Activated naive CD4-positive, alpha-beta T cell treated with anti-CD3 and anti-CD28 coated beads, Interleukin-2, amount 10 ng/mL, durations not matched to agents 7 days and 5 days (primary cell): ENCODE measurements at places on chromosomes 16 and 17.

GRCh38 chr16:15899538-15900100, 11.2 kb upstream of the CEP20 start:
- peak; percentile 49 for DNase-seq
- H3K27ac ChIP-seq = peak overlapping the region; percentile 37
- no peak overlapping the region for H3K4me3 ChIP-seq
- no peaks in the 10 kb centered on the region for H3K36me3 ChIP-seq
- H3K4me1 ChIP-seq = peaks cover 25% of the 10 kb centered on the region
- peaks cover 7% of the 10 kb centered on the region for H3K27me3 ChIP-seq

DNA sequence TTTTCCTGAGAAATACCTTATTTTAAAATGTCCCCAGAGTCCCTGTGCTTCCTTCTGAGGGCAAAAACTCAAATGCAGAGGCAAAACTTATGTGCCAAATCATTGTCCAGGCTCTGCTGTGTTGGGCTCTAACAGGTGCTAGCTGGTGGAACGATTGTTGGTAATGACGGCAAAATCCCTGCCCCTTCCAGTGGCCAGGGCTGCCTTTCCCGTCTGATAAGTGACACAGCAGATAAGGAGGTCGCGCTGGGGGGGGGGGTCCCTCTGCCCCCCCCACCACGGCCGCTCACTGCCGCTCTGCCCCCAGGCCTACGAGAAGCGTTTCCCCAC, 29.1 kb downstream of the SEC14L5 start:
- H3K27me3 ChIP-seq = peaks cover 52% of the 10 kb centered on the region
- H3K36me3 ChIP-seq = no peaks in the 10 kb centered on the region
- H3K27ac ChIP-seq = no peak overlapping the region
- H3K4me3 ChIP-seq = no peak overlapping the region

DNA sequence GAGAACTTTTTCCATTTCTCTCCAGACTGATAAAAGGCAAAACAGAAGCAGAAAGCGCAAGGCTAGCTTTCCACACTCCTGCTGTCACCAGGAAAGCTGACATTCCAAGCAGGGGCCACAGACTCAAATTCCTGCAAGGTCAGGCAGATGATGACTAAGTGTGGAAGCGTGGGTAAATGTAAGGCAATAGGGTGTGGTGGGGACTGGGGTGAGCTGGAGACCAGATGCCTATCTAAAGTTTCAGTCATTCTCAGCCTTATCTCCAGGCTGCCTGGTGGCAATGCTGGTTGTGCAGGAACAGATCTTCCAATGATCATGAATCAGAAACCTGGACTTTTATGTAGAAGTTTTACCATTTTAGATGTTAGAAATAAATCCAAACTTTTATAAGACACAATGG, 224.1 kb downstream of the GSG1L start:
- DNase-seq = no peak
- no peak overlapping the region for H3K4me3 ChIP-seq
- H3K27me3 ChIP-seq = peaks cover 16% of the 10 kb centered on the region

GRCh38 chr17:37642681-37643080, 565 bp downstream of the DDX52 start:
- peaks cover 40% of the 10 kb centered on the region for H3K4me1 ChIP-seq
- DNase-seq = no peak
- peaks cover 26% of the 10 kb centered on the region for H3K36me3 ChIP-seq

DNA sequence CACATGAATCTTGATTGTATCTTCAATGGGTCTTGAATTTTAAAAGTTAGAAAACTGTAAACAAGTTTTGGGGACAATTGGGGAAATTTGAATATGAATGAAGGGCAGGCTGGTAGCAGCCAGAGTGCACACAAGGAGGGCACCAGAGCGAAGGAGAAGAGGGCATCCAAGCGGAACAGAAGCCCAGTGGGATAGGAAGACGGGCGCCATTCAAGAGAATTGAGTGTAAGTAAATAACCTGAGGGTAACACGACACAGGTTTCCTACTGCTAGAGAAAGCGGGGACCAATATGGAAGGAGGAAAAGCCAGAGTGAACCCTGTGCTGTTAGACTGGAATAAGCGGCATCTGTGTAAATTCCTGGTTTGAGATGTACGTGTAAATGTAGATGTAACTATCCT, 115.1 kb upstream of the CCL2 start:
- no peaks in the 10 kb centered on the region for H3K4me1 ChIP-seq
- no peak overlapping the region for H3K27ac ChIP-seq
- no peaks in the 10 kb centered on the region for H3K36me3 ChIP-seq

DNA sequence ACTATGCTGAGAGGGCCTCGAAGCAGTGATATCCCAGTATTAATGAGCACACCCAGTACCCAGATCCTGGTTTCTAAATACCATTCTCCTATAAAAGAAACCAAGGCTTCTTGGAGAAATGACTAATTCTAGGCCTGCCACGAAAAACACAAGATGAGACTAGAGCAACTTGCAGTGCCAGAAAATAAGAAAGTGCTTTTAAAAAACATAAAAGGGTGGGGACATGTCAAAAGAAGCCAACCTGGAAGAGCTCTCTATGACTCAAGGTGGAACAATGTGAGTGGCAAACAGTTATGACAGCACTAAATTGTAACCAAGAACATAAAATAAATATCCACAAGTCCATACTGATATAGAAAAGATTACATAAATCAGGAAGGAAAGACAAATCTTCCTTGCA, 153.2 kb upstream of the KCNJ18 start:
- H3K27ac ChIP-seq = no peak overlapping the region
- no peaks in the 10 kb centered on the region for H3K27me3 ChIP-seq
- peaks cover 30% of the 10 kb centered on the region for H3K36me3 ChIP-seq
- H3K4me3 ChIP-seq = no peak overlapping the region
- peaks cover 4% of the 10 kb centered on the region for H3K4me1 ChIP-seq

- no peak for DNase-seq
- no peak overlapping the region for H3K4me3 ChIP-seq
- H3K27me3 ChIP-seq = peaks cover 55% of the 10 kb centered on the region
- H3K4me1 ChIP-seq = no peaks in the 10 kb centered on the region
- H3K27ac ChIP-seq = no peak overlapping the region
- H3K36me3 ChIP-seq = no peaks in the 10 kb centered on the region
Measured at GRCh38 chr17:74408262-74408661, 23.6 kb upstream of the GPRC5C start.

DNA sequence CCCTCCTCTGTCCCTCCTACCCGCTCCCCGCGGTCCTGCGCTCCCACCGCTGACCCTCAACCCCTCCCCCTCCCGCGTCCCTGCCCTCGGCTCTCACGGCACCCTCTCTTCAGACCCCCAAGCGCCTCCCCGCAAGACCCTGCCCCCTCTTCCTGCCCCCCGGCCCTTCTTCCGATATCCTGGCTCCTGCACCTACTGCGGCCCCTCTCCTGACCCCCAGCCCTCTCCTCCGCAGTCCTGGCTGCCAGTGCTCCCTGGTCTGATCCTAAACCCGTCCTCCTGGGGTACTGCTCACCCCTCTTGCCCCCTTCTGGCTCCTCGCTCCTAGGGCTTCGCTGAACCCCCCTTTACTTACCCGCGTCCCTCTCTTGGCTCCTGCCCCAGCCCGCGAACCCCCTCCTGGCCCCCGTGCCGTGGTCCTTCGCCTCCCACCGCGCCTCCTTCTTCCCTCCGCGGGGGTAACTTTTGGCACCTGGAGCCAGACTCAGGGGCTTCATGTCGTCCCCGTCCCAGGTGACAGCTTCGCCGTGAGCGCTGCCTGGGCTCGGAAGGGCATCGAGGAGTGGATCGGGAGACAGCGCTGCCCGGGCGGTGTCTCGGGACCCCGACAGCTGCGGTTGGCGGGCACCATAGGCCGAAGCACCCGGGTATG, 839 bp downstream of the NKD1 start:
- peaks cover 14% of the 10 kb centered on the region for H3K4me1 ChIP-seq
- no peak overlapping the region for H3K27ac ChIP-seq
- H3K4me3 ChIP-seq = peak overlapping the region; percentile 62
- peaks cover 86% of the 10 kb centered on the region for H3K27me3 ChIP-seq

GRCh38 chr16:11556214-11556819, 30.4 kb downstream of the LITAF start:
- peaks cover 54% of the 10 kb centered on the region for H3K36me3 ChIP-seq
- DNase-seq = no peak
- H3K4me1 ChIP-seq = peaks cover 61% of the 10 kb centered on the region
- H3K27ac ChIP-seq = peak overlapping the region; percentile 79
- H3K27me3 ChIP-seq = no peaks in the 10 kb centered on the region

DNA sequence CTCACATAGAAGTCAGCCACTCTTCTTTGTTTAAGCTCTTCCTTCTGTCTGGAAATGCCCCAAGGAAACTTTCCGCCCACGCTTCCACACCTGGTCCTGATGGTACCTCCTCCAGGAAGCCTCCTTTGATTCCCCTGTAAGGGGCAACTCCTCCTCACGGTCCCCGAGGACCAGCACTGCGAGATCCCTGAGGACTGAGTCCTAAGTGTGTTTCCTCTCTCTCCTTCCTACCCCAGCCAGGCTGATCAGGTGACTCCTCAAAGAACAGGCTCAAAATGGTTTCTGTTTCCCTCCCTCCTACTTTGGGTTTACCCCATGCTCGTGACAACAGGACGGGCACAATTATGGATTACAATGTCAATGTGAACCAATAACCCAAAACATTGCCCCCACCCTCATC, 63.0 kb upstream of the MED9 start:
- no peak overlapping the region for H3K4me3 ChIP-seq
- no peak overlapping the region for H3K27ac ChIP-seq
- peaks cover 26% of the 10 kb centered on the region for H3K4me1 ChIP-seq
- no peaks in the 10 kb centered on the region for H3K36me3 ChIP-seq
- no peak for DNase-seq

DNA sequence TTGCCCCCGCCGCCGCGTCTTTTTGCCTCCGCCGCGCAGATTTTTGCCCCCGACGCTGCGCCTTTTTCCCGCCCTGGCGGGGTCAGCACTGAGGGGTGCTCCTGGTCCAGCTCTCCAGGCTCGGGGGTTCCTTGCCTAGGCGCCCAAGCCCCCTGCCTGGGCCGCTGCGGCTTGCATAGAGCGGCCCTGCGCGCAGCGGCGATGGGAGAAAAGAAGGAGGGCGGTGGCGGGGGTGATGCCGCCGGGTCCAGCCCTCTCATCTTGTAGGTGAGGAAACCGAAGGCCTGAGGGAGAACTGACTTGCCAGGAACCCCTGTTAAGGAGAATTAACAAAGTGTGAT, 330.8 kb upstream of the WSB1 start:
- no peaks in the 10 kb centered on the region for H3K4me1 ChIP-seq
- no peak overlapping the region for H3K27ac ChIP-seq
- no peak overlapping the region for H3K4me3 ChIP-seq
- peaks cover 14% of the 10 kb centered on the region for H3K27me3 ChIP-seq

- H3K4me3 ChIP-seq = peak within 1 kb of the TSS; percentile 71
- peak; percentile 30 for DNase-seq
- no peaks in the 10 kb centered on the region for H3K36me3 ChIP-seq
- H3K27me3 ChIP-seq = peaks cover 90% of the 10 kb centered on the region
- no peak within 1 kb of the TSS for H3K27ac ChIP-seq
Measured at GRCh38 chr17:39737760-39738567, at the start of gene GRB7. Gene GRB7, plus strand, starts transcription at chr17:39737938. Its CDS starts 4,364 bp downstream, at chr17:39742302.

- H3K27me3 ChIP-seq = peaks cover 36% of the 10 kb centered on the region
- no peak overlapping the region for H3K4me3 ChIP-seq
- peaks cover 13% of the 10 kb centered on the region for H3K4me1 ChIP-seq
- H3K27ac ChIP-seq = no peak overlapping the region
- no peaks in the 10 kb centered on the region for H3K36me3 ChIP-seq
- no peak for DNase-seq
Measured at GRCh38 chr16:71569621-71570020, 7.3 kb downstream of the TAT start.

DNA sequence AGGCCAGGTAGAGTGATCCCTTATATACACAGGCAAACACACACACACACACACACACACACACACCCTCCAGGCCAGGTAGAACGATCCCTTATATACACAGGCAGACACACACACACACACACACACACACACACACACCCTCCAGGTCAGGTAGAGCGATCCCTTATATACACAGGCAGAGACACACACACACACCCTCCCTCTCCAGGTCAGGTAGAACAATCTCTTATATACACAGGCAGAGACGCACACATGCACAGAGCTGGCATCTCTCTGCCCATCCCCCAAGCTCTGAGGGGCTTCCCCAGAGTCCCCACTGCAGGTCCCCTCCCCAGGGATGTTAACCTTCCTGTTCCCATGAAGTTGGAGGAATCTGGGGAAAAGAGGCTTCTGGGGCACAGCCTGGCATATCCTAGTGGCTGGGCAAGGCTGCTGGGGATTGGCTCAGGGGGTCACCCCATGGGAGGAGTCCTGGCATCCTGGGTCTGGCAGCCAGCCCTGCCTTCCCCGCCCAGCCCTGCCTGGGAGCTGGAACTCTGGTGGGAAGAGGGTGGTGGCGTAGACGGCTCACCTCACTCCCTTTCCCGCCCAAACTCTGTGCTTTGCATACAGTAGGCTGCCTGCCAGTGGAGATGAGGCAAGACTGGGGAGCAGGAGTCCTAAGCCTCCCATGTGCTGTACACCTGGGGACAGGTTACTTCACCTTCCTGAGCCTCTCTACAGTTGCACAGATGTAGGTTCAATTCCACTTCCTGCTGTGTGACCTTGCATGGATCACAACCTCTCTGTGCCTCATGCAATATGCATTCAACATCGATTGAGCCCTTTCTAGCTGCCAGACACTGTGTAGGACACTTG, 41.8 kb downstream of the TEKT5 start:
- no peak overlapping the region for H3K4me3 ChIP-seq
- no peak overlapping the region for H3K27ac ChIP-seq
- no peaks in the 10 kb centered on the region for H3K4me1 ChIP-seq
- DNase-seq = no peak
- peaks cover 3% of the 10 kb centered on the region for H3K27me3 ChIP-seq
- no peaks in the 10 kb centered on the region for H3K36me3 ChIP-seq

- no peaks in the 10 kb centered on the region for H3K36me3 ChIP-seq
- no peak for DNase-seq
- no peaks in the 10 kb centered on the region for H3K4me1 ChIP-seq
Measured at GRCh38 chr17:63337579-63337978, 108.5 kb downstream of the CYB561 start.
